ENCODE measurements at places on chromosomes 1 and 21.

DNA sequence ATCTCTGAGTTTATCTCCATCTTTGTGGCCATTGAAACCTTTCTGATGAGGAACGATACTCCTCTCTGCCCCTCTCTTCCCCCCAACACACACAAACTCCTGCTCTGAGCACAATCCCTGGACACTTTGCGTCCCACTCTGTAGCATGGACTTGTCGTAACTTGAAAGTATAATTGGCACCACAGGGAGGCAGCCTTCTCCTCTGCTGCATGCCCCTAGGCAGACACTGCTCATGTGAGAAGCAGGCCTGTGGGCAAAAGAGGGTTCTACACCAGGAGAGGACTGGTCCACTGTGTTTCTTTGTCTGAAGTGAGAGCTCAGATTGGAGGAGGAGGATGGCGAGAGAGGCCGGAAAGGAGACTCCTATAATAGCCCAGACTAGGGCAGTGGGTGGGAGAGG is 3.8 kb upstream of the PARS2 start:
- DNase-seq: no peak

- DNase-seq: no peak
Measured at GRCh38 chr21:23402929-23403520, 2204.3 kb downstream of the MRPL39 start.

GRCh38 chr1:153357076-153357852 is 390 bp upstream of the S100A9 start:
- no peak for DNase-seq

DNA sequence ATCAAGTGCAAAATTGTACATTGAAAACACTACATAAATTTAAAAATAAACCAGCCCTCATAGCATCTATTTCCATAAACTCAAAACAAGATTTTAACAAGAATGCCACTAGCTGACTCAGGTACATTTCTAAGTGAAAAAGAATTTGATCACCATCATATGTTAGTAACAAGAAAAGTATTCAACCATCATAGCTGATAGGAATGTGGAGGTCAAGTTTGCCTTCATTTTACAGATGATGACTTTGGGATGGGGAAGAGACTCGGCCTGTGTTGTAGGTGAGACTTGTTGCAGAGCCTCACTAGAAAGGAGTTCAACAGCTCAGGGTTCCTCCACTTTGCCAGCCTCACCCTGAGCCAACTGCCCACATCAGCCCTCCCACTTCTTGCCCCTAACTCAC is 318.8 kb upstream of the FAM78B start:
- no peak for DNase-seq

DNA sequence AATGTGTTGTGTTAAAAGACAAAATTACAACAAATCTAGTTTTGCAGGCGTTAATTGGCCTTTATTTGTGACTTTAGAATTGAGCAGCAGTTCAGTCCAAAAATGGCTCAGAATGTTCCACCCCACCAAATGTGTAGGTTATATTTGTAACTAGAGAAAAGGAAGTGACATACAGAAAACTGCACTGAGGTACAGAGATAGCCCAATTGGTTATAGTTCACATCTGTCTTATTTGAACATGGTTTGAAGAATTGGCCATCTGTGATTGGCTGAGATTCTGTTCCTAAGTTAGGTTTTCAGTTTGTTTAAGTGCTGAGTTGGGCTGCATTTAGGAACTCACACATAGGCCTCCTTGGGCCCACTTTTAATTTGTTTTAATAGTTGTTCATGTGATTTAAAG is 12.0 kb upstream of the FMO2 start:
- DNase-seq: no peak

GRCh38 chr21:43719748-43720538 is 1.0 kb downstream of the PDXK start:
- no peak for DNase-seq

DNA sequence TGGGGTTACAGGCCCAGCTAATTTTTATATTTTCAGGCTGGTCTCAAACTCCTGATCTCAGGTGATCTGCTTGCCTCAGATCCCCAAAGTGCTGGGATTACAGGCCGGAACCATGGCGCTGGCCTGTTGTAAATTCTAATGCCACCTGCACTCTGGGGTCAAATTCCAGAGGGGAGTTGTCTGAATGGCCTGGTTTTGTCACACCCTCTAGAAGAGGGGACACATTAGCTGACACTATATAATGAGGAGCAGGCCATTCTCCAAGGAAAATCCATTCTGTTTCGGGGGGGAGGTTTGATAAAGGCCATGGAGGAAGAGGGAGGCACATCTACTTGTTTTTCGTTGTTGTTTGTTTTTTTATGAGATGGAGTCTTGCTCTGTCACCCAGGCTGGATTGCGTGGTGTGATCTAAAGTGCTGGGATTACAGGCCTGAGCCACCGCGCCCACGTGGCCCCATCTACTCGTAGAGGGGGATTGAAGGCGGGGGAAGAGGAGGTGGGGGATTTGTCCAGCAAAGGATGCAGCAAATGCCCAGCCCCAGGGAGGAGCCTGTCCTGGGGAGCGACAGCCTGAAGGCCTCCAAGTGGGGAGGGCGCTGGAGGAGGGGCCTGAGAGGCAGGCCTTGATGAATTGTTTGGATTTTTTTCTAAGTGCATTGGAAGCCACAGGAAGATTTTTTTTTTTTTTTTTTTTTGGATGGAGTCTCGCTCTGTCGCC is 78.4 kb upstream of the SLC45A1 start:
- DNase-seq: no peak

DNA sequence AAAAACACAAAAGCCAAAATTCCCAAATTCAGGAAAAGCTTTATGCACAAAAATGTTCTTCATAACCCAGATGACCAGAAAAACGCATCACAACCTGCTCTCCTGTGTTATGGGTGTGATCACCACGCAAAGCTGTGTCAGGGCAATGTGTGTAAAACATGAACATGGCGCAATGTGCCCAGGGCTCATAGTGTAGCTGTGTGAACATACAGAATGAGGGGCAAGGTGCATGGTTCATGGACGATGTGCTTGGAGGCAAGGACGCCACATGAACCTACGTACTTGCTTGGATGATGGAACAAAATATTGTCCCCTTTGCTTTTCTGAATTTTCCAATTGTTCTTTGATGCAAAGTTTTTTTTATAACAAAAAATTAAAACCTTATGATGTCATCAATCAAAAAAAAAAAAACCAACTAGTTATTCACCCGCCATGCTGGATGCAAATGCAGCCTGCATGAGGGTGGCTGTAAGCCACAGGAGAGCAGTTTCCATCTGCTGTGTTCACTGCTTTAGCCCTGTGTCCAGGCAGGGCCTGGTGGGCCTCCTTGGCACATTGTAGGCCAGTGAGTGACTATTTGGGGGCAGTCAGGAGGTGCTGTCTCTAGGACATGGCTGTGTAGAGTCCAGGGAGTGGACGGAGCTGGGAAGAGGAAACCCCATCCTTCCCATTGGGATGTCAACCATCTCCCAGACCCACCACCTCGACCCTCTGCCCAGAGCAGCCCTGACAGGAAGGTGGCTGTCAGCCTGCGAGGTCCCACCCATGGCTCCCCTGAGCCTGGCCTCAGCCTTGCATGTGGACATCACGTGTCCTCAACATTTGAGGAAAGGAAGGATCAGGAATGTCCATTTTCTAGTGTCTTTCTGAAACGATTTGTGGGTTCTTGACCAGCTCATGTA is 13.6 kb downstream of the KRTAP10-1 start:
- DNase-seq: no peak

GRCh38 chr21:29233611-29234540 is 64.8 kb upstream of the BACH1 start:
- DNase-seq: no peak

DNA sequence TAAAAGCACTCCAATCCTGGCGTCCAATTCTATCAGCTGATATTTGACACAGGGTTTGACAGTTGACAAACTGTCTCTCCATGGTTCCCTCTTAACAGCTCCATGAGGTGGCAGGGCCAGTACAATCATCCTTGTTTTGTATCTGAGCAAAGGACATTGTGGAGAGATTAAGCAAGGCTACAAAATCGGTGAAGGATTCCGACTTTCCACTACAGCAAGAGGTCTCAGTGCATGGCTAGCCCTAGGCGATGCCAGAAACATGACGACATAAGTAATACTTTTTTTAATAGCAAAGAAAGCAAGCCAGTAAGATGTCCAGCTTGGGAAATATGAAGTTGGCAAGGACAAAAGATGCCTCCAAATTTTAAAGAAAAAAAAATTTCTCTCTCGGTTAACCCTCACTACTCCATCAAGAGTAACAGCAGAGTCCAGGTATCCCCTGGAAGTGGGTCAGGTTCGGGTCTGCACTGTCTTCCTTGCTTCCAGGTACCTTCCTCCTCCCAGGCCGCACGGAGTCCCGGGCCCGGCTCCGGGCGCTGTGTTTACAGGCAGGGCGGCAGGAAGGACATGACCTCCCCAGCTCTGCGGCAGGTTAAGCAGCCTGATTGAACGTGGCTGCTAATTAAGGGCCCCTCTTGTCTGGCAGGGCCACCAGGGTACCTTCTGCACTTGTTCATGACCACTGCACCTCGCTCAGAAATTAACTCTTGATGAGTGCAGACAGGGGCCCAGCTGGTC is 106.1 kb downstream of the SIM2 start:
- DNase-seq: no peak
